ENCODE measurements at places on chromosomes 2 and 18.
A peak's percentile ranks its signal among the peaks of the same experiment; 100 is the strongest.

- no peak for DNase-seq
These were observed 20.3 kb downstream of the STRADB start for GRCh38 chr2:201471732-201472393.

DNA sequence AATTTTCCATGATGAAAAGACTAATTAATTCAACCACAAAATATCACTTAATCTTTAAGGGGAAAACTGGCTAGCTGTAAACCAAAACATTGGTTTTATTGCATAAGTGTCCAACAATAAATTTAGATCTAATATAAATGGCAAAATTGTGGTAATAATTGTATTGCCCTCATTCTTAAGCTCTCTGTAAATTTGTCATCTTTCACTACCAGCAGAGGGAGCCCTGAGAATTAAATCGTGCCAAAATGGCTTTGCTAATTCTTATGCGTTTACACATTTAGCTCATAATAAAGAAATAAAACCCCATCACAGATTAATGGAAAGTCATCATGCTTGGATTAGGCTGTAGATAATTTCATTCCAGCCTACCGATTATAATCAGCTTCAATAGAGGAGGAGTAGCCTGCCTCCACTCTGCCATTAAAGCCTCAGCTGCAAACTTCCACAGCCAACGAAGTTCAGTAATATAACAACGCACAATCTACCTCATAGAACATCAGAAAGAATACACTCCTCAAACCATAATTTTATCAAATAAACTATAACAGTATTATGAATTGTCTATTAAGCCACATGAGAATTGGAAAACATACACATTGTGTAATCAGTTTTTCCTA lies 70.0 kb upstream of the ATP5MC3 start:
- no peak for DNase-seq

- DNase-seq: no peak
These were observed 301.9 kb downstream of the ZNF407 start for GRCh38 chr18:74899554-74899953.

DNA sequence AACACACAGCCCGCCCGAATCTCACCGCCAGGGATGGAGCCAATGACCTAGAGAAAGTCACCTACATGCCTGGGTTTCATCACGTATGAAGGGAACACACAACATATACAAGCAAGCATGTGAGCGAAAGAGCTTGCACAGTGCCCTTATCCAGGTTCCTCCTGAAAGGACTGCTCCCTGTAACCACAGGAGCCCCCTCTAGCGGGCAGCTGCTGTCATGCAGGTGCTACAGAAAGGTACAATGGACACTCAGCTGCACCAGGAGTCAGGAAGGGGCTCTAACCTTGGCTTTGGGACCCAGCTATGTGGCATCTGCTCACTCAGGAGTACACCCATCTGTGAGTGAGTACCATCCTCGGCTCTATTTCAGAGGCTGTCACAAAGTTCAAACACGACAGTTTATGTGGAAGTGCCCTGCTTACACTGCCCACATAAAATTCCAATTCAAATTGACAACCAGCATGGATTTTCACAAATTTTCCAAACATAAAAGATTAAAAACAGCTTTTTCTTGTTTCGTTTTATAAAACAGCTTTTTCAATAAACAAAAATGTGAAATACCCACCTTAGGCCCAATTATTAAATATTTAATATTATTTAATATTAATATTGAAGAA lies 3.5 kb downstream of the NDUFA10 start:
- DNase-seq: peak; percentile 17

DNA sequence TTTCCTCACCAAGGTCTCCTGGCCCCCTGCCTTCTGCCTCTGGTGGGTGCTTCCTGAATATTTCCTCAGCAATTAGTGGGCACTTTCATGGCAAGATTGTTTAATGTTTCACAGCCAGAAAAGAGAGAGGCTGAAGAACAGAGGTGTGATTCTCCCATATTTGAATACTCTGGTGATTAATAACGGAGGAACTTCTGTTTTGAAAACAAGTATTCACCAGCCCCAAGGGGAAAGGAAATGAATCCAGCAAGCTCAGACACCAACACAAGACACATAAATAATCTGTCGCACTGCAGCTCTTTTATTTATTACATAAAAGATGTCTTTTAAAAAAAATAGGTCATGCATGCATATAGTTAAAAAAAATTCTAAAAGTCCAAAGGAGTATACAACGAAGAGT lies 57.7 kb downstream of the MRPL35 start:
- no peak for DNase-seq

DNA sequence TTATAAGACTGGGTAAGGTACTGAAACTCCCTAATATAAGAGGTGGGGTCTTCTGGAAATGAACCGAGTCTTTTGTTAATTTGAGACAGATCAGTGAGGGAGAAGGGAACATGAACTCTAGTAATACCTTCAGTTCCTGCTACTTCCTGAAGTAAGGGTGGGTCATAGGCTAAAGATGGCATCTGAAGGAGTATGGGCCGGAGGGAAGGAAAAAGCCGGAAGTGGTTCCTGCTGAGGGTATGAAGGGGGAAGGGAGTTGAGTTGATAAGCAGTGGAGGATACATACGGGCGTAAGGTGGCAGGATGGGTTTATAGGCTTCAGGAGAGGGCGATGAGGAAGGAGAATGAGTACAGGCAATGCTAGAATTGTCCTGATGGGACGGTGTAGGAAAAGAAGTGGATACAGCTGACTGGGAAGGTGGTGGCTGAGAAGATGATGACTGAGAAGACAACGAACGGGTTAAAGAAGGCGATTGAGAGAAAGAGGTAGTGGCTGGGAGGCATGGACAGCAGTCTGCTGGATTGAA lies 58.2 kb downstream of the KYNU start:
- DNase-seq: no peak

DNA sequence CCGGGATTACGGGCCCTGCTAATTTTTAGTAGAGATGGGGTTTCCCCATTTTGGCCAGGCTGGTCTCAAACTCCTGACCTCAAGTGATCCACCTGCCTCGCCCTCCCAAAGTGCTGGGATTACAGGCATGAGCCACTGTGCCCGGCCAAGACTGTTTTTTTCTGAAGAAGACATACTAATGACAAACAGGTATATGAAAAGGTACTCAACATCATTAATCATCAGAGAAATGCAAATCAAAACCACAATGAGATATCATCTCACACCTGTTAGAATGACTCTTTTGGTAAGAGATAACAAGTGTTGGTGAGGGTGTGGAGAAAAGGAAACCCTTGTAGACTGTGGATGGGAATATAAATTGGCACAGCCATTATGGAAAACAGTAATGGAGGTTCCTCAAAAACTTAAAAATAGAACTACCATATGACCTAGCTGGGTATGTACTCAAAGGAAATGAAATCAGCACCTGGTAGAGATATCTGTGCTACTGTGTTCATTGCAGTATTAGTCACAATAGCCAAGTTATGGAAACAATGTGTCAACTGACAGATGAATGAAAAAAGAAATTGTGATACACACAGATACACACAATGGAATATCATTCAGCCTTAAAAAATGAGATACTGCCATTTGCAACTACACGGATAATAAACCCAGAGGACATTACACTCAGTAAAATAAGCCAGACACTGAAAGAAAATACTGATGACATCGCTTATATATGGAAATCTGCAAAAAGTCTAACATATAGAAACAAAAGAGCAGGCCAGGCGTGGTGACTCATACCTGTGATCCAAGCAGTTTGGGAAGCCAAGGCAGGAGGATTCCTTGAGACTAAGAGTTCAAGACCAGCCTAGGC lies 20.8 kb downstream of the SOS1 start:
- DNase-seq: no peak
